ENCODE measurements at places on chromosomes 4 and X. TPM values are rescaled to one million over a fixed set of nuclear protein-coding genes. Genes with fewer than 3 reads are reported as not detected.

The ANOS1 gene
- 0.55 TPM for polyA plus RNA-seq

The OPHN1 gene
- 1.5 TPM for polyA plus RNA-seq

DNA sequence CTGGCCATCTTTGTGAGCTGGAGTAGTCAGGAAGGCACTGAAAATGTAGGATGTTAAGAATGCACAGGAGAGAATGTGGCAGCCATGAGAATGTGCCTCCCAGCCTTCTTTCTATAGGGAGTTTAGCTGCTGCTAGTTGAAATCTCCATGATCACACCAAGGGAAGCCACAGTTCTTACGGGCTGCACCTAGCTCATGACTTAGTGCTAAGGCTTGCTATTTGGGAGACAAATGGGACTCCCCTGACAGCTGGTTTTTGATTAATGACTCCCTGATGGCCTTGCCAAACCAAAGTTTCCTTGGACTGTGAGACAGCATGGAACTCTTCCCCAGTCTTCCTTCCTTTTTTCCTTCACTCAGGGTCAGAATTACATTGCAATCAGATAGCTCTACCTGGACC lies 9.2 kb downstream of the CTSO start:
- DNase-seq = no peak

GRCh38 chr4:13990596-13991589 lies 363.4 kb upstream of the BOD1L1 start:
- no peak for DNase-seq

DNA sequence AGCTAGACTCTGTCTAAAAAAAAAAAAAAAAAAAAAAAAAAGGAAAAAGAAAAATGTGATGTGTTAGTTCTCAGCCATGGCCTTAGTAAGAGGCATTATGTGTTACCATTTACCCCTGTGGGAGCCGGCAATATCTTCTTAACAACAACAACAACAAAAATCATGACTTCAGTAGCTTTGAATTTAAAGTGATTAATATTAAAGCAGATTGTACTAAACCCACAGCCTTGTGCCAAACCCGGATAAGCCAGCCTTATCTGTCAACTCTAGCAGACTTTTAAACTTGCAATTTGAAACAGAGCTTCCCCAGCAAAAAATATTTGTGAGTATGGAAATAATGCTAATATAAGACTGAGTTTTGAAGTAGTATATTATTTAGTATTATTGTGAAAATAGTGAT lies 462.1 kb upstream of the GNPDA2 start:
- no peak for DNase-seq

- DNase-seq = no peak
Observed at GRCh38 chrX:48569958-48570357, 4.3 kb upstream of the RBM3 start.

DNA sequence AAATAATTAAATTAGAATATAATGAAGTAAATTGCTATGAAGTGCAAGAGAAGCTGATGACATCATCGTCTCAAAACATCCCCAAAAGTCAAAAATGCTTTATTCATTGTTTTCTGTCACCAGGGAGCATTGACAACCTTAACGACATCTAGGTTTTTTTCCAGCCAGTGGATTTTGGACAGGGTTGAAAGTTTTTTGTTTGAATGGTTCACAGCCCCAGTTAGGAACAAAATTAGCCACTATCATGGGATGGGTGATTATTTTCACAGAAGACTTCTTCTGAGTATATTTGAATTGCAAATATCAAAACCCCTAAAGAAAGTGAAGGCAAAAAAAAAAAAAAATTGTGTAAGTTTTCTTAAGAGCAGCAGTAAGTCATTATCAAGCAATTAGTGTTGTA lies 826.1 kb downstream of the STPG2 start:
- no peak for DNase-seq

Measured in psoas muscle (tissue), 8 donors.